ENCODE measurements at places on chromosomes 7 and 10.

DNA sequence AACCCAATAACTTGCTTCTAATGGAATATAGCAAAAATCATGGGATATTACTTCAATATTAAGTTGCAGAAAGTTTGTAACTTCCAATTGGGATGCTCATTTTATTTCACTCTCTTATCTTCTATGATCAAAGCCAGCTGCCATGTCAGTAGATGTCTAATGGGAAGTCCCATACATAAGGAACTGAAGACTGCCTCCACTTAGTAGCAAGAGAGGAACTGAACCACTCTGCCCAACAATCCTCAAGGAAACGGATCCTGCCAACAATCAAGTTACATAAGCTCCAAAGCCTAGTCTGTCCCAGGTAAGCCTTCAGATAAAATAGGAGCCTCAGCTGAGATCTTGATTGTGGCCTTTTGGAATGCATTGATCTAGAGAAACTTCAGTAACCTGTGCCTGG is 431.5 kb upstream of the PCDH15 start:
- DNase-seq = peak; percentile 3

DNA sequence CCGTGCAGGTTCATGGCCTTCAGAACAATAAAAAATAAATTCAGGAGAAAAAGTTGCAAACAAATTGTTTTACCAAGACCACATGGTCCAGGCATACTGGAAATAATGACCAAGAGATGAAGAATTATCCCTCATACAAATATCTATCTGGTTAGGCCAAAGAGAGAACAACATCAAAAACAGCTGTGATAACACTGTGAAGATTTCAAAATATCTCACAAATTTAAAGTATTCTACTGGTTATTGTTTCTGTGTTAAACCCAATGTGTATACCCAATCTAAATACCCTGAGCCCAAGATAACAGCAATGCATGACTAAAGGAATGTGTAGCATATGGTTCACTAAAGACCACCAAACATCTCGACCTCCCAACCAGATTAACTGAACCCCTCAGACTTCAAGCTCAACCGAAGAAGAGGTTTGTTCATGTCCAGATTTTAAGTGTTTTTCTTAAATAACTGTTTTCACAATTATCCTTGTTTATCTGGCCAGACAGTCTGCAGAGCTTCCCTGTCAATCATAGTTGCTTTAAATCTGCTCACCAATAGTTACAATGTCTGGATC is 10.9 kb downstream of the OR9A2 start:
- DNase-seq = no peak

- DNase-seq = peak; percentile 31
Observed at GRCh38 chr10:69317175-69317604, 38.9 kb downstream of the HK1 start.

DNA sequence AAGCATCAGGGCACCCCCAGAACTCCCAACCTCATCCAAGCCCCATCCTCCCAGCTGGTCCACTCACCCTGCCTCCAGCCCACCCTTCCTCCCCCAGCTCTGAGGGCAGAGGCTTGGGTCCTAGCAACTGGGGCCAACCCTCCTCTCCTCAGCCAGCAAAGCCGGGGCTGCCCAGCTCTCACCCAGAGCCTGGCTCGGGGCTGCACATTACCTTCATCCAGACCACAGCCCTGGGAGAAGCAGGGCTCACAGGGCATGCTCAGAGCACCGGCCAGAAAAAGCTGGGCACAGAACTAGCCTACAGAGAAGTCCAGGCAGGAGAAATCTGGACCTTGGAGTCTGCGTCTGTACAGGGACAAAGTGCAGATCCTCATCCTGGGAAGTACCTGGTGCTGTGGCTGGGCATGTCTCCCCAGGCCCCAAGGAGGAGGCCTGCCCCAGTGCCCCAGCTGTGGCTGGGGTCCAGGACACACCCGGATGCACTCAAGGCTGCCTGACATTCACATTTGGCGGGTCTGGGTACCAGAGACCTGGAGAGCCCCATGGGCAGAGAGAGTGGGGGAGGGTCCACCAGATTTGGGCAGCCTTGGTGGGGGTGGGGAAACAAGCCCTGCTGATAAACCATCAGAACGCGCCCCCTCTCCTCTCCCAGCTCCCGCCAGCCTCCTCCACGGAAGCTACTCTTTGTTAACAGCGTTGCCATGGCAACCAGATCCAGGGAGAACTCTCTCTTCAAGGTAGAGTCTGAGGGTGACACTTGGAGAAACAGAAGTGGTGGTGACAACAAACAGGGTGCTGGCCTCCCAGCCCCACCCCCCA is 5.1 kb downstream of the RASGEF1A start:
- no peak for DNase-seq

- DNase-seq = no peak
Observed at GRCh38 chr10:77636282-77636966, 1.2 kb downstream of the KCNMA1 start.

GRCh38 chr7:50556247-50556991 is 8.8 kb downstream of the DDC start:
- no peak for DNase-seq

- DNase-seq = no peak
Observed at GRCh38 chr10:89404104-89405047, 10.0 kb upstream of the IFIT5 start.

DNA sequence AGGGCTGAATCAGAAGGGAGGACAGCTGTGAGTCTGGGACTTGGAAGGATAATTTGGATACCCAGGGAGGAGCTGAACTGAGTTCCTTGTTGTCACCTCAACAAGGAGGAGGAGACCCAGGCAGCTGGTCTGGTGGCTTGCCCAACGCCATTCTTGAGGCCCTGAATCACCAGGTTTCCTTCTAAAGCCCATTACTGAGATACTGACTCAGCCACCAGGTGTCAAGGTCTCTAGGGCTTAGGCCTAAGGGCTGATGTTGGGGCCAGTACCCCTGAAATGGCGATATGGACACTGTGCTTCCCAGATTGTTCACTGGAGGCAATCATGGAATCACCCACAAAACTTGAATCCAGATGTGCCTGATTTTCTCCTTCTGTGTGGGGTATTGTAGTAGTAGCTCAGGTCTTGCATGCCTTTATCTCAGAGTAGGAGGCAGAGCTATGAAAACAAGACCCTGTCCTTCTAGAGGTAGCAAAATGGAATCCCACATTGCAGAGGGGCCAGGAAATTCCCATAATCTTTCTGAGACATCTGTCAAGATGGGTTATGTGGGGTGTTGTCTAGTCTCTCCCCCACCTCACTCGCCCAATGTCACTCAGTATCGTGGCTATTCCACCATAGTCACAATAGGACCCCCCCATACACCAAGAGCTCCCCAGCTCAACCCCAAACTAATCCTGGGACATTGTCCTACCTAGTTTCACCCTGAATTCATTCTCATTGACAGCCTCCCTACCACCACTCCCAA is 1.8 kb upstream of the ATG9B start:
- peak; percentile 28 for DNase-seq

- DNase-seq = no peak
Observed at GRCh38 chr10:117499248-117500105, 43.1 kb upstream of the EMX2 start.

GRCh38 chr10:104350127-104350635 is 3.5 kb upstream of the CFAP58 start:
- no peak for DNase-seq

DNA sequence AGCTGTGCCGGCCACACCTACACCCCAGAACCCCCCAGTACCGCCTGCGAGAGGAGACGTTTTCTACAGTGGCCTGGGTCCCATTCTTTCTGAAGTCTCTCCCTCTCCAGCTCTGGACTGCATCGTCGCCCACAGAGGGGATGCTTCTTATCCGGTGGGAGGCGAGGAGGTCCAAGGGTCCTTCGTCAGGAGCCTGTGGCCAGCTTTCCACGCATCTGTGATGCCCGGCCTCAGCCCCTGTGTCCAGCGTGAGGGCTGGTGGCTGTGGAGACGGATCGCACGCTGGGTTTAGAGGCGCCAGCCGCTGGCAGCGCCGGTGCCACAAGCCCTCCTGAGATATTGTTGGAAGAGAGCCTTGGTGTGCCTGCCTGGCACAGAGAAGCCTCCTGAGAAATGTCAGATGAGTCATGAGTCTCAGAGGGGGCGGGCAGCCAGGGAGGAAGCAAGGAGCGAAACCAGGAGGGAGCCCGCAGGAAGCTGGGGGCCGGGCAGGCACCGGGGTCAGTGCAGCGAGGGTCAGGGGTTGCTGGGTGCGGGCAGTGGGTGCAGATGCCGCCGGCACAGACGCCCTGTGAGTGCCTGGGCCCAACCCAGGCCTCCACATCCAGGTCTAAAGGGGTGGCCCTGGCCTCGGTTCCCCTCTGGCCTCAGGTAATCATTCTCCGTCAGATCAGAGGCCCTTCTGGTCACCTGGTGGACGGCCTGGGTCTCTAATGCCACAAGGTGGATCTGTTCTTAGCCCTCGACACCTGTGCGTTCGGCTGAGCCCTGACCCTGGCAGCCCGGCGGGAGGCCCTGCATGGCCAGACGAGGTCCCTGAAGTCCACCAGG is 86.0 kb upstream of the DIP2C start:
- DNase-seq = peak; percentile 67

- DNase-seq = no peak
Observed at GRCh38 chr10:51371743-51372142, 297.5 kb downstream of the PRKG1 start.

DNA sequence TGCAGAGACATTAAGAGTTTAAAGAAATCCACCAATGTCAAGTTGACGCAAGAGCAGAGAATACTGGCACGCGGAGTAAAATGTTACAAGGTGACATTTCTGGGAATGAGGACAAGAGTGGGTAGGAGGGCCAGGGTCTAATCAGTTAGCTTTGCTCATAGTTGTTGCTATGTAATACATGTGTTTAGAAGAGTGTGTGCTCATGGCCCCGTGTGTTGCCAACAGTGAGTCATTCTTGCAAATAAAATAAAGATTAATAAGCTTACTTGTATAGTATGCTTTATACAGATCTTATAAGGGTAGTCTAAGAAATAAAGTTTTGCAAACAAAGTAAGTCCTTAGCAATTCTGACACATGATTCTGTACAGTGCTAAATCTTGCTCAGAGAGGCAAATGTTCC is 64.5 kb downstream of the DNMBP start:
- no peak for DNase-seq

GRCh38 chr7:32436146-32436928 is 53.8 kb downstream of the LSM5 start:
- no peak for DNase-seq

- DNase-seq = no peak
Observed at GRCh38 chr10:46245381-46245900, 41.4 kb upstream of the ANTXRL start.

DNA sequence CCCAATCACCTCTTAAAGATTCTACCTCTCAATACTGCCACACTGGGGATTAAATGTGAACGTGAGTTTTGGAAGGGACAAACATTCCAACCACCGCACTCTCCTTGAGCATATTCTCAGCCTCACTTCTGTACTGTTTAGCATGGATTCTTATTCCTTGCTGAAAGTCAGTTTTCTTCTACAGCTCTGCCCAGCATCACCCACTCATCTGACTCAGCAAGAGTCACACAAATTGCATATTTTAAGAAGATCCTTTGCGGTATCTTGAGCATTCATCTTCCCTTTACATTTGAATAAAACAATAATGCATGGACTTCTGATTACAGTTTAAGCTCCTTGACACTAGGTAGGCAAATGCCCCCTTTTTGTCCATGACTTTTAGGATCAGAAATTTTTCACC is 251.6 kb upstream of the MKLN1 start:
- DNase-seq = no peak

GRCh38 chr10:129445436-129446182 is 21.4 kb upstream of the MGMT start:
- no peak for DNase-seq

DNA sequence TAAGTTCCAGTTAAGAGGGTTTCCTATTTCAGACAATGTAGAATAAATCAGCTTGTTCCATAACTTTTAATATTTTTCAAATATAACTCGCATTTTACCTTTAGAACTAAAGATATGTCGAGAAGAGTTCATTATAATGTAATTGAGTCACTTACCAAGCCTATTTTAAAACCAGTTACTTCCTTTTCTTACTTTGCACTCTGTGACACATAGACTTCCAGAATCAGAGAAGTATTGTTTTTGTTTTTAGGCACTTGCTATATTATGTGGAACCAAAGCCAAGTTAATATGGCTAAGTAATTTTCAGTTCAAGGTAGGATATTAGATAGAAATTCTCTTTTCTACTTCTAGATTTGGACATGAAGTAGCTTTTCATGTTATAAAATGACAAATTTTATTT is 182.7 kb upstream of the PRPS1L1 start:
- no peak for DNase-seq

GRCh38 chr7:103719070-103719469 is 270.4 kb downstream of the RELN start:
- DNase-seq = no peak

GRCh38 chr7:99253369-99253768 is 19.3 kb upstream of the MYH16 start:
- no peak for DNase-seq

DNA sequence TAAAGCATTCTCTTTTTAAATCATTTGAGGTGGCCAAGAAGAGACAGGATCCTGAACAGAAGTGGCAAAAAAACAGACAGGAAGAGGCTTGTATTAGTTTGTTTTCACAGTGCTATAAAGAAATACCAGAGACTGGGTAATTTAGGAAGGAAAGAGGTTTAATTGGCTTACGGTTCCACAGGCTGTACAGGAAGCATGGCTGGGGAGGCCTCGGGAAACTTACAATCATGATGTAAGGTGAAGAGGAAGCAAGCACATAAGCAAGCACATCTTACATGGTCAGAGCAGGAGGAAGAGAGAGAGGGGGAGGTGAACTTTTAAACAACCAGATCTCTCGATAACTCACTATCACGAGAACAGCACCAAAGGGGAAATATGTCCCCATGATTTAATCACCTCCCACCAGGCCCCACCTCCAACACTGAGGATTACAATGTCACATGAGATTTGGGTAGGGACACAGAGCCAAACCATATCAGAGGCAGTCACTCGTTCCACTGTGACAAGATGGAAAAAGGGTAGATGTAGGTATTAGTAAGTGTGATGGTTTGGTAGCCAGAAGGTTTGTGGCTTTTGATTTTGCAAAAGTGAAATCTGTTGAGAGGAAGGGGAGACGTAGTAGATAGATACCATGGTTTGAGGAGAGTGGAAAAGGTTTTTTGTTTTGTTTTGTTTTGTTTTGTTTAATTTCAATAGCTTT is 5.1 kb downstream of the MSRB2 start:
- no peak for DNase-seq

DNA sequence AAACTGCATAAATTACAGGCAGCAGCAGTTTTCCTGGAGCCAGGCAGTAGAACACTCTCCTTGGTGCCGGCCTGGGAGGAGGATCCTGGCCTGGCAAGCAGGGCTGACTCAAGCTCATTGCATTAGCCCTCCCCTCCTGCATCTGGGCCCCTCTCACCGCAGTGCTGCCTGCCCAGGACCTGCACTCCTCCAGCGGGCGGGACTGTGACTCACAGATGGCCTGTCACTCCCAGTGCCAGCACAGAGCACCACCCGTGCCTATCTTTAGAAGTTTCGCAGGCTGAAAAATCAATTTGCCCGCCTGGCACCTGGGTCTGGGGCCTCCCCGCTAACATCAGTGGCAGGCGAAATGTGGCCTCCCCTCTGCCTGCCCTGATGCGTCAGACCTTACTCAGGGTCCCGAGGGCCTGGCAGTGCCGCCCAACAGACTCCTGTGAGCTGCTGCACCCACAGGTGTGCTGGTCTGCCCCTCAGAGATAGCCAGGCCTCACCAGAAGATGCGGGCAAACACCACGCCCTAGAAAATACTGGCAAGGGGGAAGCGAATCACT is 123.8 kb downstream of the KCNMA1 start:
- DNase-seq = peak; percentile 91
